ENCODE measurements at places on chromosomes 7 and 10.
A peak's percentile ranks its signal among the peaks of the same experiment; 100 is the strongest.

DNA sequence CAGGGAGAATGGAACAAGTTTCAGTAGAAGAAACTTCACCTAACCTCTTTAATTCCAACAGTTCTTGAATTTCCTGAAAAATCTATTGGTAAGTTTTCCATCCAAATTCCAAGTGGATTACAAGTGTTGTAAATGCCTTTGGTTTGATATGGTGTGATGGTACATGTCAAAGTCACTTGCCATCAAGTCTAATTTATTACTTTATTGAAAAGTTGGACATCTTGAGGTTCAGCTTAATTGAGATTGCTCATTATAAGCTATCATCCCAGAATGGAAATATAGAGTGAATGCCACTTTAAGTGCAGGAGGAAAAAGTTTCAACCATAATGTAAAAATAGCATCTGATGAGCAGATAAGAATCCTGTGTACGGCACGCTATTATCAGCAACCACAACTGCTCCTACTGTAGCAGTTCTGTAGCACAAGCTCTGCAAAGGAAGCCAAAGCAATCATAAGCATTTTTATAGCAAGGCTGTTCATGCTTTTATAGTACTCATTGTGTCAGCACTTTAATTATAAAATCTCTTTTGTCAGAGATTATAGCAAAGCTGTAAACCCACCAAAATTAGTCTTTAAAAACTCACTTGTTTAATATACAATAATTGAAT lies 991.8 kb upstream of the PHF14 start:
- no peak for DNase-seq

- DNase-seq, result no peak
Observed at GRCh38 chr7:30207376-30207775, 72.6 kb downstream of the MTURN start.

- no peak for DNase-seq
Observed at GRCh38 chr10:123797813-123798212, 93.8 kb downstream of the CPXM2 start.

DNA sequence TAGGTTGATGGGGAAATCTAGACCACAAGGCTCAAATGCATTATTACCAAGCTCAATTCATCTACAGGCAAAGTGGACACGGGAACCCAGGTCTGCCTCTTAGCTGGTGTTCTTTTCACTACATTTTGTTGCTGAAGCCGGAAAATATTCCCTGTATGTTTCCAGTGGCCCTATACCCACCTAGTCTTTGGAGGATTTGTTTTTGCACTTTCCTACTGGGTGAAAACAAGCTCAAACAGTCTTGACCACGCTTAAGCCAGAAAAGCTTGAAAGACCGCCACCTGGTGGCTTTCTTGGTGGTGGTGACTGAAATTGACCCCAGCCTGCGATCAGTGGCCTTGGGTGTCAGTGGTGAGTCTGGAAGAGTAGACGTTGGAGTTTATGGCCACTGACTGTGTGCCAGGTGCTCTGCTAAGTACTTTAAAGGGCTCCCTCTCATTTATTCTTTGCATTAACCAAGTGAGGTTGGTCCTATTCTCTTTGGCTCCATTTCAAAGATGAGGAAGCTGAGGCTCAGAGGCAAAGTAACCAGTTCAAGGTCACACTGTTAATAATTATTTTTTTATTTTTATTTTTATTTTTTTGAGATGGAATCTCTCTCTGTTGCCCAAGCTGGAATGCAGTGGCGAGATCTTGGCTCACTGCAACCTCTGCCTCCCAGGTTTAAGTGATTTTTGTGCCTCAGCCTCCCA lies 11.1 kb upstream of the CRTAC1 start:
- DNase-seq, result no peak

DNA sequence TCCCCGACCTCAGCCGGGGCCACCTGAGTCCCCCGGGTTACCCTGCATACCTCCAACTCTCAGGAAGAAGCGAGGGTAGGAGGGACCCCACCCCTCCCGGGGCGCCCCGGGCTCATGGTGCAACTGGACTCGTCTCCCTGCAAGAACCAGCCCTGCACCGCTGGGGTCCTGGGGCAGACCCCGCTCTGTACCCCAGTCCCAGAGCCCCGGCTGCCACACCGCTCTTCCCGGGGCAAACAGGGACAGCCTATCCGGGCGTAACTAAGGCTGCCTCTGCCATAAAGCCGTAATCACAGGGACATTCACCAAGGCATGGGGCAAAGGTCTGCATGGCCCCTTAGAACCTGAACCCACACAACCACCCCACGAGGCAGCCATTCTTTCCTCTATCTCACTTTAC lies 6.7 kb upstream of the MAFK start:
- no peak for DNase-seq

- no peak for DNase-seq
Observed at GRCh38 chr10:70292004-70292403, 8.2 kb upstream of the NPFFR1 start.

- no peak for DNase-seq
Observed at GRCh38 chr7:107068156-107068555, 23.7 kb downstream of the PRKAR2B start.

DNA sequence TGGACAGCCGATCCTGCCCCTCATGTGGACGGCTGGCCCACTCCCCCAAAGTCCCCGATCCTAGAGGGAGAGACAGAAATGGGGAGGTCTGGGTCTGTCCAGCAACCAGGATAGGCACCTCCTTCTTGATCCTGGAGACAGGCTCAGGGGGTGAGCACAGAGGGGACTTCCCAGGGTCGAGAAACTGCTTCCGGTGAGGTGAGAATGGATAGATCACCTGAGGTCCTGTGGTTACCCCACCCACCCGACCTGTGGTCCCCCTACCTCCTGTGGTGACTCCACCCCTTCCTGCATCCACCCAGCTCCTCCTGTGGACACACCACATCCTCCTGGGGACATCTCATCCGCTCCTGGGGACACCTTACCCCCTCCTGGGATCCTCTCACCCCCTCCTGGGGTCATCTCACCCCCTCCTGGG lies 27.4 kb upstream of the RASGEF1A start:
- DNase-seq, result no peak

DNA sequence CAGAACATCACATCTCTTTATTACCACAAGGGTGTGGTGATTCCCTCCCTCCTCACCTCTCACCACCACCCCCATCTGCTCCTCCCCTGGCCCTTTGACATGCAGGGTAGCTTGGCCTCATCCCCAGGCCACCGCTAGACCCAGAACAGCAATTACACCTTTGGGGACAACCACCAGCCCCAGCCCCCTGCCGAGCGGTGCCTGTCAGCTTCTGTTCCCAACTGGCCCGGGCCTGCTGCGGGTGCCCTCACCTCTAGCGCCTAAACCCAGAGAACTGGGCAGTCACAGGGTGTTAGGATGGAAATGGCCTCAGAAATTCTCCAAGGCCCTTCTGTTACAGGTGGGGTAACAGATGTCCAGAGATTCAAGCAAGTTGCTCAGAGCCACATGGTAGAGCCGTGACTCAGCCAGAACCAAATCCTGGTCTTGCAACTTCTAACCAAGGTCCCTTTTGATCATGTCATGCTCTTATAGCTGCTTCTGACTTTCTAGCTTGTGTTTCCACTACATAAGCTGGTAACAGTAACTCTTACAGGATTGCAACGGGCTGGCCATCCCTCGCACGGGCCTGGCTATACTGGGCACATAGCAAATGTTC lies 78.0 kb downstream of the PRKAG2 start:
- no peak for DNase-seq

DNA sequence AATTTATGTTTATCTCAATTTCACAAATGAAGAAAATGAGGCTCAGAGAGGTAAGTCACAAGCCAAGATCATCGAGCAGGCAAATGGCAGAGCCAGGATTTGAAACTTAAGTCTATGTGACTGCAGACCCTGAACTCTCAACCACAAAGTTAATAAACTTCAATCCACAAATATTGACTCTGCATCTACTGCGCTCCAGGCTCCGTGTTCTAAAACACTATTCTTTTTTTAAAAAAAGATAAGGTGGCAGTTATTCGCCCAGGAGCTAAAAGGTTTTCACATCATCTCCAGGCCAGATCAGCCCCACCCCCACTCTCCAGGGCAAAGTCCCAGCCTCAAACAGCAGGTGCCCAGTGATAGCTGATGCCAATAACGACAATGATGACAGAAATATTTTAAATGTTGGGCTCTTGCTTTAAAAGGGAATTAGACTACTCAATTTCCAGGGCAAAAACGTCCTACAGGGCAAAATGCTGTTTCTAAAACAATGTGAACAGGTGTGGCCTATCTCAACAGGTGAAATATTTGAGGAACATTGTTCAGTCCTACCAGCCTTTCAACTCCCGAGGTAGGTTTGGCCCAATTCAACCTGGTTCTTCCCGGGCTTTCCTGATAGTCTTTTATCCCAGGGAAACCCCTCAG lies 85.2 kb downstream of the SORBS1 start:
- no peak for DNase-seq

GRCh38 chr10:91799612-91799975 lies 1.4 kb downstream of the TNKS2 start:
- DNase-seq, result no peak

DNA sequence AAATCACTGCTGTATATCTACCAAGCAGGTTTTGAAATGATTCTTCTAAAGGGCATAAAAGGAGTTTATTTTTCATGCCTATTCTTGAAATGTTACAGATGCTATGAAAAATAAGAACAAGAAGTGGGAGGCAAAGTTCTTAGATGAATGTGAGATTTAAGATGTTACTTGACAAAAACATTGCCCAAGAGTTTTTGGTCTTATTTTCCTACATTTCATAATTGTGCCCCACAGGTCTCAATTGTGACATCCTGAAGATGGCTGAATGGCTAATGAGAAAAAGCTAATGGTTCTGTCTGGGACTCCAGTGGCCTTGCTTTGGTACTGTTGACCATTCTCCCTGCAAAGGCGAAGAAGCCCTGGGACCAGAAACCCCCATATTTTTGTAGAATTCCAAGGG lies 43.0 kb upstream of the IFRD1 start:
- no peak for DNase-seq

DNA sequence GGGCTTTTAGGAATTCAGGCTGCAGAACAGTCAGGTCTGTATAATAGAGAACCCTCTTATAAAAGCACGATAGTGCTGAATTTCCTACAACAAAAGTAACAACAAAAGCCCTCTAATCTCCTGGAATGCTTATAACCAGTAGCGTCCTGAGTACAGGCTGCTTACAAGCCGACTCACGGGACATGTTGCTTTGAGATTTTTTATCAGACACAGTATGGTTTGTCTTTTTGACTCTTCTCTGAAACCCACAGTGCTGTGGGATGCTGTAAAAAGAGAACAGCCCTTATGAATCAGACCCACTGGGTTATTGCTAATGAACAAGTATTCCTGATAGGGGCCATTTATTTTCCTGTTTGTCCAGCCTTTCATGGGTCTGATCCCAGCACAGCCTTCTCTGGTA lies 59.4 kb downstream of the PLPP4 start:
- DNase-seq, result no peak

- no peak for DNase-seq
Observed at GRCh38 chr7:2477447-2478398, 1.5 kb upstream of the GRIFIN start.

DNA sequence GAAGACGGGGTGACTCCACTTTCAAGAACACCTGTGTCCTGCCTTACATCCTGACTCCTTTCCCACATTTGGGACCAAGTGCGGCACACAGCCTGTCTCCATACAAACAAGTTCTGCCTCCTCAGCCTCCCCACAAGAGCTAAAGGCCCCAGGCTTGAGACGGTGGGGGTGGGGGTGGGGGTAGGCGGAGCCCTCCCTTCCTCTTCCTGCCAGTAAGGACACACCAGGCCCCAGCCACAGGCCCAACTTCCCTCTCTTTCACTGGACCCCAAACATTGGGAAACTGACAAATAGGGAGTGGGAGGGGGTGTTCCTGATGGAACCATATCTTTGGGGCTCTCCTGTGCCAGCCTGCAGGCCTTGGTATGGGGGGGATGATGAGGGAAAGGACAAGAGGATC lies 4.6 kb downstream of the CDK5 start:
- DNase-seq, result no peak

DNA sequence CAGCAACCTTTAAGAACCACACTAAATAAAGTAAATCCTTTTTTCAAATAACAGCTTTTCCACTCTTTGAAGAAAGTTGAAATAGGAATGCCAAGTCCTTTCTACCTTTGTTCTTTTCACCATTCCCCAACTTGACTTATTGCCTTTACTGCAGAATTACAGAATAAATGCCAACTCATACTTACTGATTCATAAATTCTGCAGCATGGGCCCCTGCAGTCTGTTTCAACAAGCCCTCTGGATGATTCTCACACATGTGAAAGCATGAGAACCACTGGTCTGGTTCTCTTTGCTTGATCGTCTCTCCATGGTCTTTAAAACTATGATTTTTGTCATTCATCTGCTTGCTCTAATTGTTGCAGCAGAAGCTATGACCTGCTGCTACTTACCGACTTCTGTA lies 56.1 kb downstream of the HACD1 start:
- no peak for DNase-seq

- DNase-seq, result no peak
Observed at GRCh38 chr7:42627626-42628025, 284.2 kb downstream of the C7orf25 start.

- DNase-seq, result peak; percentile 7
Observed at GRCh38 chr10:60182691-60183090, 207.0 kb downstream of the ANK3 start.

DNA sequence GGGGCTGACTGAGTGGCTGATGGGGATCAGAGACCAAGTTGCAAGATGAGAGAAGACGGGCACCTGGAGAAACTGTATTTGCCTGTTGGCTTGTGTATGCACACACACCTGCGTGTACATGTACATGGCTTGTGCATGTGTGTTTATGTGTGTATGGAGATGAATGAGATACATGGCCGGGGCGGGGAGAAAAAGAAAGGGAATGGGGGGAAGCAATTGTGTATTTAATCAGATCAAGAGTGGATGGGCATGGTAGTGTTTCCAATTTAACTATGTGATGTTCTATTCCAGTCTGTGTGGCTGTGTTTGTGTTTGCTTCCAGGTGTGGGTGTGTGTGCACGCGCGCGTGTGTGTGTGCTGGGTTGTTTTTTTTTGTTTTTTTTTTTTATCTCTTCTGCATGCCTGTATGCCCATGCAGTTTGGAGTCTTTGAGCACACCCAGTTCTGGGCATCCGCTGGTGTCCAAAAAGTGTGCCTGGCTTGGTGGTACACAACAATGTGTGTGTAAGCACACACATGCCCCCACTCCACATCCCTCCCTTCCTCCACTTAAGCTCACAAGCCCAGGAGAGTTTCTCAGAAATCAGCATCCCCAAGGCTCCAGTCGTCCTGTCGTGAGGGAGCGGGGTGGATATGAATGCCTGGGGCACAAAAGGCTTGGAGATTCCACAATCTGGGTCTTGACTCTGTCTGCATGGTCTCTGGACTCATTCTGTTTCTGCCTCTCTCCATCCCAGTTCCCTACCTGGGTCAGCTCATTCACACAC lies 2.5 kb upstream of the VGF start:
- DNase-seq, result no peak

DNA sequence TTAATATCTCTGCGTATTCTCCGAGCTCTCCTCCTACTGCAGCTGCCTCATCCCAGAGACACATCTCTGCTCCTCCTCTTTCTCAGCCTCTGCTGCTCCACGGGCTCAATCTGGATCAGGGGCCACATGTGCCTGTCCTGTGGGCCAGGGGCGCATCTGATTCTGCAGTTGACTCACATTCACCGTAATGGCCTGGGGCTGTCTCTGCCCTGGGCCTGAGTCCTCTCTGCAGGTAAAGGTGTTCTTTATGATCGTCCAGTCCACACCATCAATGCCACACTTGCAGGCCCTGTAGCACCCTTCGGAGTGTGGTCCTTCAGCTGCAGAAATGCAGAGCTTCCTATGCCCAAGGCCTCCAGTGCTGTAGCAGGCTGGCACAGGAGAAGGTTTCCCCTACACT lies 154.5 kb downstream of the OAT start:
- no peak for DNase-seq

Data from HS-27A (cell line).